ENCODE measurements at places on chromosomes 2 and 18.
A peak's percentile ranks its signal among the peaks of the same experiment; 100 is the strongest.

GRCh38 chr2:25651782-25652455 is 21.5 kb downstream of the DTNB start:
- no peak for DNase-seq

DNA sequence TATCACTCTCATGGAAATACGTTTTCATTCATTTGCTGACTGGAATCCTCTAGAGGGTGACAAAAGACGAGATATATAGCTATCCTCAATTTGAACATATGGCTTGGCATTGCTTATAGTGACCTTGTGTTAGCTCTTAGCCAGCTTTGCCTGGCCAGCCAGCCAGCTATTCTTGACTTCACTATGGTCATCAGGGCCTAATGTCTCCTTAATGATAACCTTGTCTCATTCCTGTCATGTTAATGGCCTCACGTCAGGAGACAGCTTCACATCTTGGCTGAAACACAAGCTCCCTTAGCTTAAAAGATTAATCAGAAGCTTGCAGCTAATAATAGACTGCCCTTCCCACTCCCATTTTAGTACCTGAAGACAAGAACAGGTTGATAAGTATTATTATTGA is 1517.5 kb upstream of the PIK3C3 start:
- DNase-seq, result no peak

GRCh38 chr2:104584393-104584792 is 269.5 kb upstream of the POU3F3 start:
- no peak for DNase-seq

- peak; percentile 27 for DNase-seq
Measured at GRCh38 chr2:64284751-64285150, 140.5 kb upstream of the PELI1 start.

GRCh38 chr2:114724454-114724853 is 282.0 kb downstream of the DPP10 start:
- no peak for DNase-seq

- no peak for DNase-seq
Measured at GRCh38 chr18:28212060-28212459, 35.1 kb upstream of the CDH2 start.

DNA sequence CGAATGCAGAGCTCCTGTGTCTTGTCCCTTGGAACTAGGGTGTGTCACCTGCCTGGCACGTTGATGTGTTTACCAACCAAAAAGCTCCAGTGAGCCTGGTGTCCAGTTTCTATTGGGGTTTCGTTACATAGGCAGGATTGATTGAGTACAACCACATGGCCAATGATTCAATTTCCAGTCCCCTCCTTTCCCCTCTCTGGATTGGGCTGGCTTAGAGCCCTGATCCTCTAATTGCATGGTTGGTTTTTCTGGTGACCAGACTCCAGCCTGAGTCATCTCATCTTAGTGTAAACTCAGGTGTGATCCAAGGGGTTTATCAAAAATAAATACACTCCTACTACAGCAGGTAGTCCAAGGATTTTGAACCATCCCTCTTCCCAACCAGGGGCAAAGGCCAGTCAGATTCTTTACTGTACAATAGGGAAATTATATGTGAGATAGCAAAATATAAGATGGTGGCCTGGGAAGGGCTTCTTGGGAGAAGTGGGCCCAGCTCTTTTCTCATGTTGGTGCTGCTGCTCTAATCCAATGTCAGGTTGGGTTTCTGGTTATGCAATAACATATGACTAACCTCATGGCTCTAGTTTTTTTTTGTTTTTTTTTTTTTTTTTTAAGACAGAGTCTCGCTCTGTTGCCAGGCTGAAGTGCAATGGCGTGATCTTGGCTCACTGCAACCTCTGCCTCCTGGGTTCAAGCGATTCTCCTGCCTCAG is 64.7 kb upstream of the MGAT5 start:
- no peak for DNase-seq

DNA sequence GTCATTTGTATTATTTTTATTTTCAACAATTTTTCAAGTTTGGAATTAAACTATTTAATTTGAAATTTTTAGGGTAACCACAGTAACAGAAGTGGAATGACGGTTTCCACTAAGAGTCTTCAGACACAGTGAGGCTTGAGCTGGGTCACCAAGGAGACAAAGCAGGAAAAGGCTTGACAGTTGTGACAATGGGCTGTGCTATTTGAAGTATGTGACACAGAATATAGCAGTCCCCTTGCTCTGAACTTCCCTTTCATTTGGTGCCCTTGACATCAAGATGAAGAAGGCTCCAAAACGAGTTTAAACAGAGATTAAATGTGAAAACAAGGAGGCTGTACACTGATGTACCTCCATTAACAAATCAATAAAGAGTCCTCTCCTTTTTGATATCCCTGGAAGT is 265.4 kb upstream of the DLGAP1 start:
- no peak for DNase-seq

DNA sequence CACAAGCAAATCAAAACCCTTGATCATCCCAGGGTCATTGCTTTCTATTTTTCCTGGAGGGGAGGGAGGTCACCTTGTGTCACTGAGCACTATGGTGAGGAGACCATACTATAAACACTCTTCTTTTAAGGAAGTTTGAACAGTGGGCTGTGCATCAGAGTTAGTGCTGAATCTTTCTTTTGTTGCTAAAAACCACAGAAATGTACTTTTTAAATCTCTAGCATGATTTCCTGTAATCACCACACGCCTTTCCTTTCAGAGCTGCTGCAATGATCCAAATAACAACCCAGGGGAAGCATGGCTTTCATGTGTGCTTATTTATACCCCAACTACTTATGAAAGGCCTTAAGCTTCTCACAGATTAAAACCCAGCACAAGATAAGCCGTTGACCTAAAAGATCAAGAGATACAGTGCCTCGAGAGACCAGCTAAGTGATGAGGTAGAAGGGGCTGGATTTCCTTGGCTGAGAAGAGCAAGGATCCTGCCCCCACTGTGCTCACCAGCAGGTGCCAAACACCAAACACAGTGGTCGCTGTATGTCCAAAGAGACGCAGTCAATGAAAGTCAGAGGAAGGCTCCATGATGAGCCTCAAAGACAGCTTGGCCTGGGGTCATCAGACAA is 34.7 kb downstream of the TRABD2A start:
- DNase-seq, result no peak

- no peak for DNase-seq
Measured at GRCh38 chr2:21330786-21331391, 207.1 kb downstream of the TDRD15 start.

DNA sequence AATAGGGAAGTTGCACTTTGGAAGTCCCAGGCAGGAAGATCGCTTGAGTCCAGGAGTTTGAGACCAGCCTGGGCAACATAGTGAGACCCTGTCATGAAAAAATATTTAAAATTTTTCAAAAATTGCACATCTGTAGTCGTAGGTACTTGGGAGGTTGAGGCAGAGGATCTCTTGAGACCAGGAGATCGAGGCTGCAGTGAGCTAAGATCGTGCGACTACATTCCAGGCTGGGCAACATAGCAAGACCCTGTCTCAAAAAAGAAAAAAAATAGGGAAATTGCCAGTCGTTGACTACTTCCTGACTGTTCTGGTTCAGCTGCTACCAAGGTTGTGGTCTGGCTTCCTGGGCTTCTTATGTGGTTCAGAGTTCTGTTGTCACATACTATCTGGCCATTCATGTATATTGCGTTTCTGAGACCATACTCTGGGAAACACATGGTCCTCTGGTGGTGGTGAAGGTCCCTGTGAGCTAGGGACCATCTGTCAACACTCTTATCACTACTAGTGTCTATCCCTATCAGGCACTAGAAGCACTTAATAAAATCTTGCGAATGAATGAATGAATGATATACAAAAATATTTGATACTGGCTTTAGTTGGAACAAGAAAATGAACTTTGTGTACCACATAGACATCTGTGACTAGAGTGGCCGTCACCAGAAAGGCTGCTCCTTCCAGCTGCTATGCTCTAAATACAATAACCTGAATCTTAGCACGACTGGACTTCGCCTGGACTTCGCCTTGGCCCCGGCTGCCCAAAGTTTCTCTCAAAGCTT is 861 bp upstream of the KLHL23 start:
- no peak for DNase-seq

- DNase-seq, result no peak
Measured at GRCh38 chr2:146820672-146821071, 1024.2 kb upstream of the ACVR2A start.

GRCh38 chr18:76467371-76468190 is 27.5 kb downstream of the ZNF516 start:
- DNase-seq, result no peak

- no peak for DNase-seq
Measured at GRCh38 chr2:114651933-114652332, 209.5 kb downstream of the DPP10 start.

DNA sequence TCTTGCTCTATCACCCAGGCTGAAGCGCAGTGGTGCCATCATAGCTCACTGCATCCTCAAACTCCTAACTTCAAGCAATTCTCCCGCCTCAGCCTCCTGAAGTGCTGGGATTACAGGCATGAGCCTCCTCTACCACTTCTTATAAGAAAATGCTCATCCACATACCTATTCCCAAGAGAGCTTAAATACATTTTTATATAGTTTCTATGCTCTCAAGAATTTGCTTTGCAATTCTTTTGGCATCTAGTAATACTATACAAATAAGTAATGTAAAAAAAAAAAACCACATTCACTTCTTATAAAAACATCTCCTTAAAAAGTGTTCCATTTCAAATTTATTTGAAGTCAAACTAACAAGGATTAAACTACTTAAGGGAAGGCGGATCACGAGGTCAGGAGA is 197.3 kb downstream of the DNAH7 start:
- no peak for DNase-seq

GRCh38 chr2:234345921-234346320 is 151.0 kb downstream of the ARL4C start:
- no peak for DNase-seq

DNA sequence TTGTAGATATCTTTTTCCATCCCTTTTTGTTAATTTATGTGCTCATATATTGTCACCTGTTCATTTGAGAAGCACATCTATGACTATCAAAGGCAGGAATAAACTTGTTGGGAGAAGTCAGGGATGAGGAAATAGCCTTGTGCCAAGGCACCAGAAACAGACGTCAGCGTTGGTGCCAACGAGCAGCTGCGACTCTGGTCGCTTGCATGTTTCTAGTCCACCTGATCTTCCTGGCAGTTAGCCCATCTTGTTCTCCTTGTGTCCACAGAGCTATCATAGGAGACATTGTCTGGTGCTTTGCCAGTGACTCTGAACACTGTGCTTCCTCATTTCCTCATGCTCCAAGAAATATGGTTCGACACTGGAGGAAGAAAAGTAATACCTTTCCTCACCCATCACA is 374.4 kb downstream of the PTPRM start:
- no peak for DNase-seq

DNA sequence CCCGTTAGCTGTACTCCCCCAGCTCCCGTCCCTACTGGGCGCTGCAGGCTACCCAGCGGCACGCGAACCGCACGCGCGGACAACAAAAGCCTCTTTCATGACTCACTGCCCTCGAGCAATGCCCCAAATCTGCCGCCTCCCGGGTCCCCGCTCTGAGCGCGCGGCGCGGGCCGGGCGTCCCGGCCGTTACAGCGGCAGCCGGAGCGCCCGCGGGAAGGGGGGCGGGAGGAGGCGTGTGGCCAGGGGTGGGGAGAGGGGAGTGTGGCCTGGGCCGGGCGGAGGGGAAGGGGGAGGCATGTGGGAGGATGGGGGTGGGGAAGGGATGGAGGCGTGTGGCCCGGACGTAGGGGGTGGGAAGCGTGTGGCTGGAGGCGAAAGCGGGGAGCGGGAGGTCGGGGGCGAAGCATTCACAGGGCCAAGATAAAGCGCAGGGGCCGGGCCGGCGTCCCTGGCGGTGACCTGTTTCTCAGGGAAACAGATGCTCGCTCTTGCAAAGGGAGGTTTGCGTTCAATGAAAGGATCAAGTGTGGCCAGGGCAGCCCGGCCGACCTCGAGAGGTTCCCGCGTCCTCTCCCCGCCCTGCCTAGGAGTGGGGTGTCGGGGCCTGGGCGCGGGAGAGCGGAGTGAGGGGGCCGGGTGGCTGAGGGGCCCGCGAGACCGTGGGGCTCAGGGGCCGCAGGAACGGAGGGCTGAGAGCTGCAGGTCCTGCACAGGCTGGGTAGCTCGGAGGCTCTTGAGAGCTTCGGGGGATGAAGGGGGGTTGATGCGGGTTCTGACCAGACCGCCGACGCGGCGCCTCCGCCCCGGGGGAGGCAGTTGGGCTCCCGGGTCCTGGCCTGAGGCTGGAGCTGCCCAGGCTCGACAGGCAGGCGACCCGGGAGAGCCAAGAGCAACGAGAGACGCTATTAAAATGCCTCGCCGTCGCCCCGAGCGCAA is 3.5 kb upstream of the NEUROD1 start:
- DNase-seq, result no peak

DNA sequence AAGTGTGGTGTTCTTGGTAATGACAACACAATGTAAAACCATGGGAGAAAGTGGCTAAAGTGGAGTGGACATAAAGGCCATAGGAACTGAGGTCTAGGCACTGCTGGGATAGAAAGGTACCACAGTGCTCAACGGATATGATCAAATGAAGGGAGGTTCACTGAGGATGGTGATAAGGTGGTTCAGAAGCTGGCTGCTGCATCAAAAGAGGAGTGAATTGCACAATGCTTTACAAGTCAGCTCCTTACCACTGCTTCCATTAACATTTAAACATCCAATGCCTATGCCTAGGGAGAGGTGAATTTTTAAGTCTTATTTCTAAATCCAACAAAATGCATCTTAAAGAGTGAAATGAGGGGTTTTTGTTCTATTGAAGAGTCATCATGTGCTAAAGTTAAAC is 100.1 kb upstream of the ITGB6 start:
- DNase-seq, result no peak

DNA sequence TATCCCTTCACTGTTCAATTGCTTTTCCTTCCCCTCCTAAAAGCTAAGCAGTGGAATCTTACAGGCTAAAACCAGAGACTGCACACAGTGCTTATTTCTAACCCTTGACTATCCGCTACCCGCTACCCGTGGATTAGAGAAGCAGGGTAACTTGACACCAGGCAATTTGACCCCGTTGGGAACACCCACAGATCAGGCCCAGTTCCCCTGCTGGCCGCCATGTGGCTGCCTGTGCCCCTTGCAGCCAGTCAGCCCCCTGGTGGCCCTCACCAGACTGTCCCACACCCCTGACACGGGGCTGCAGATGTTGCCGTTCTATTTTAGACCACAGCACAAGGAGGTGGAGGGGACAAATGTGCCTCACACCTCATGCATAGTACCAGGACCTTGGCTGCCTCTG is 74.8 kb downstream of the TXNL1 start:
- no peak for DNase-seq

- no peak for DNase-seq
Measured at GRCh38 chr18:39051013-39051412, 1485.4 kb upstream of the CELF4 start.

- DNase-seq, result no peak
Measured at GRCh38 chr2:109062859-109063700, 65.9 kb upstream of the SH3RF3 start.

- no peak for DNase-seq
Measured at GRCh38 chr2:71922499-71923142, 225.0 kb downstream of the CYP26B1 start.
